Activated T-helper 9 cell treated with anti-CD3 and anti-CD28 coated beads, Interleukin-2, amount 50 U/mL, for 16 hours (primary cell): ENCODE measurements at places on chromosomes 1 and 21.
A peak's percentile ranks its signal among the peaks of the same experiment; 100 is the strongest.

DNA sequence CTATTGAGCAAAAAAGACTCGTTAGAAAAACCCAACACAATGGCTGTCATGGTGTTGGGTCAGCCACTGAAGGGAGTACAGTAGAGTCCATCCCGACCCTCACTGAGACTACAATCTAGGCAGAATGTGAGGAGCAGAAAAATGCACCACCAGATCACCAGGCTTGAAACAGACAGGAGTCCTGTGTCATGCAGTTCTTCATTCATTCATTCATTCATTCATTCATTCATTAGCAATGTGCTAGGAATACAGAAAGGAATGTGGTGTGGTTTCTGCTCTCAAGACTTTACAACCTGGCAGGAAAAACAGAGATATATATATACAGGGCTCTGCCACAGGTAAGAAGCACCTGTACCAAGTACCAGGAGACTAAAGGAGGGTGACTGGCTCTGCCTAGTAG lies 392.3 kb downstream of the OMA1 start:
- no peak for DNase-seq

- DNase-seq = no peak
Measured at GRCh38 chr21:45326169-45326851, 38.6 kb upstream of the POFUT2 start.

DNA sequence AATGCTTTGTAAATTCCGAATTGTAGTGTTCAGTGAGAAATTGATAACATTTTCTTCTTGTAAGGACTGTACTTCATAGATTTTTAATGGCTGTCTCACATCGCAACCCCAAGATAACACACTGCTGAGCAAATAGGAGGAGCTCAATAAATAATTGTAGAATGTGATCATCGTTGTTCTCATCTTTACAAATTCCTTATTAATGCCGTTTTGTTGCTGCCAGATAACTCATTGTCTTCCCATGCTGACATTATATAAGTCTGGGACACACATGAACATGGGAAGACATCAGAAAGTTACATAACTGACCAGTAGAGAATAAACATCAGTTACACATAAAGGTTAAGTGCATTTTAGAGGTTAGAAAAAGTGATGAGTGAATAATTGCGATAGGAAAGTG lies 46.4 kb upstream of the TSPAN2 start:
- DNase-seq = no peak

DNA sequence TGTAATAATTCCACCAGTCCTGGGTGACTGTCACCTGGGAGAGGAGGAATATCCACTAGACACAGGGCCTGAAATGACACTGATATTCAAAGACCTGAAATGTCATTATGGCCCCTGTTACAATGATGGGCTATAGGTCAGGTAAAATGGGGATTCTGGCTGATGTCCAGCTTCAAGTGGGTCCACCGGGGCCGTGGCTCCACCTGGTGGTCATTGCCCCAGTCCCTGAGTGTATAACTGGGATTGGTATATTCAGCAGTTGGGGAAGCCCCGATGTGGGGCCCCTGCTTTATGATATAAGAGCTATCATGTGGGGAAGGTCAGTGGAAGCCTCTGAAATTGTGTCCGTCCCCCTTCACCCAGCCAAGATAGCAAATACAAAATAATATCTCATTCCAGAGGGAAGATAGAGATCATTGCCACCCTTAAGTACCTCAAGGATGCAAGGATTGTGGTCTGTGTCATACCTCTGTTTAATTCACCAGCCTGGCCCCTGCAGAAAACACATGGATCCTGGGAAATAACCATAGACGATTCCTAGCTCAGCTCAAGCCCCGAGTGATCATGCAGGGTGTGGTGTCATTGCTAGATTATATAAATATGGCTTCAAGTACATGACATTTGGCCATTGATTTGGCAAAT lies 19.4 kb downstream of the PLEKHO1 start:
- peak; percentile 34 for DNase-seq

DNA sequence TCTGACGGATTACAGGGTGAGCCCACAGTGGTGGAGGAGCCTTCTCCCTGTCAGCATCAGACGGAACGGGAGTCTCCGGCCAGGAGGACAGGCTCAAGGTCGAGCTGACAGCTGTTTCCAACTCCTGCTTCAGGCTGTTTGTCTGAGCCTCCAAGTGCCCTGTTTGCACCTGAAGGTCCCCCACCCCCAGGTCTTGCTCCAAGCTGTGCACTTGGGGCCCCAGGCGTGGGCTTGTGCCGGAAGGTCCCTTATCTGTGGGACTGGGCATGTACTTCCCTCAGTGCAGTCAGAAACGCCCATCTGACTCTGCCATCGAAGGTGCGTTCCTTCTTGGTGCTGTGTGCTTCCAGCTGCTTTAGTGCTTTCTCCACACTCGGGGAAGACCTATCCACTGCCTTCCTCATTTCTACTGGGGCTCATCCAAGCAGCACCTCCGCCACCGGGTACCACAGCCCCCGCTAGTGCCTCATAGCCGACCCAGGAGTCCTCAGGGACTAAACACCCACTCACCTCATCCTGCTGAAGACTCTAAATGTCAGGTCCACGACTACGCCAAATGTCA lies 29.5 kb upstream of the CR2 start:
- DNase-seq = no peak

DNA sequence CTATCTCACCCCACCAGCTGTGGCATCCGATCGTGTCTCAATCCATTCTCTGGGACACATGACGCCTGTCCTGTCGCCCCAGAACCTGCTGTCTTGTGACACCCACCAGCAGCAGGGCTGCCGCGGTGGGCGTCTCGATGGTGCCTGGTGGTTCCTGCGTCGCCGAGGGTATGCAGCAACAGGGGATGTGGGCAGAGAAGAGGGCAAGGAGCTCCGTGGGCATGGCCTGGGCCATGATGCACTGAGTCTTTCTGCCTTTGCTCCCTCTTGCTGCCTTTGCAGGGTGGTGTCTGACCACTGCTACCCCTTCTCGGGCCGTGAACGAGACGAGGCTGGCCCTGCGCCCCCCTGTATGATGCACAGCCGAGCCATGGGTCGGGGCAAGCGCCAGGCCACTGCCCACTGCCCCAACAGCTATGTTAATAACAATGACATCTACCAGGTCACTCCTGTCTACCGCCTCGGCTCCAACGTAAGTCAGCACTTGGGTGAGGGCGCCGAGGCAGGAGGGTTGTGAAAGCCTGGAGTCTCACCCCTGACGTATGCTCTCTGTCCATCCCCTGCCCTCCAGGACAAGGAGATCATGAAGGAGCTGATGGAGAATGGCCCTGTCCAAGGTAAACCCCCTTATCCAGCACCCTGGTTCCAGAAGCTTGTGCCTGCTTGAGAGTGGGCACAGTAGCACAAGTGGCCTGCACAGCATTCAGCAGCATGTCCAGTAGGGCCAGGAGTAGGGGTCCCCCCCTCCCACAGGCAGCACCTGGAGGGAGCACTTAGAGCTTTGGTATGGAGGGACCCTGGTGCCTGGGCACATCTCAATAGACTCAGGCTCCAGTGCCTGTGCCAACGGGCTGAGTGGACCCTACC lies 8.8 kb downstream of the TINAGL1 start:
- no peak for DNase-seq

DNA sequence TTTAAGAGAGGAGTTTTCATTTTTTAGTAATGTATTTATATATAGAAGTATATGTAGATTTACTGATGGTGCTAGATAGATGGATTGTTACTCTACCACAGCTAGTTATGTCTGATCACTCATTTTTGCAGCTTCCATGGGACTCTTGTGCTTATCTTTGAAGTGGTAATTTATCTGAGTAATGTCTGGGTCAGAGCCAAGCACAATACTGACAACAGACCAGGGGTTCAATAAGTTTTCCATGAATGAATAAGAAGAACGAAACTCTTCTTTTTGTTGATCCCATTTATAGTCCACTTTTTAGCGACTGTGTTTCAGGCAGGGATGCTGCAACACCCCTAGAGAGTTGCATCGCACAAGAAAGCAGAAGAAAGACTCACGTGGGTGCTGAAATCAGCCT lies 935.2 kb downstream of the PLA2G4A start:
- no peak for DNase-seq

- no peak for DNase-seq
Measured at GRCh38 chr1:74637296-74637695, 36.3 kb downstream of the ERICH3 start.

- DNase-seq = peak; percentile 17
Measured at GRCh38 chr1:235015291-235015985, 113.2 kb downstream of the TOMM20 start.

GRCh38 chr1:116346943-116347673 lies 25.9 kb upstream of the ATP1A1 start:
- DNase-seq = no peak

- DNase-seq = no peak
Measured at GRCh38 chr1:3577300-3577699, 34.0 kb downstream of the MEGF6 start.

DNA sequence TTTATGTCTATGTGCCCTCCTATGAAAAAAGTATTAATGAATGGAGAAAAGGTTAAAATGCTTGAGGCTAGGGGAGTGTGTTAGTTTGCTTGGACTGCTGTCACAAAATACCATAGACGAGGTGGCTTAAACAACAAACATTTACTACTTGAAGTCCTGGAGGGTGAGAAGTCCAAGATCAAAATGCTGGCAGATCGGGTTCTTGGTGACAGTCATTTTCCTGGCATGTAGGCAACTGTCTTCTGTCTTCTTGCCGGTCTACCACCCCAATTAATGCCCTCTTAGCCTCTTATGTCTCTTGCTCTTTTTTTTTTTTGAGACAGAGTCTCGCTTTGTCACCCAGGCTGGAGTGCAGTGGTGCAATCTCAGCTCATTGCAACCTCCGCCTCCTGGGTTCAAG lies 15.0 kb downstream of the ARID1A start:
- no peak for DNase-seq

GRCh38 chr1:12448746-12449177 lies 169.2 kb downstream of the DHRS3 start:
- DNase-seq = no peak

DNA sequence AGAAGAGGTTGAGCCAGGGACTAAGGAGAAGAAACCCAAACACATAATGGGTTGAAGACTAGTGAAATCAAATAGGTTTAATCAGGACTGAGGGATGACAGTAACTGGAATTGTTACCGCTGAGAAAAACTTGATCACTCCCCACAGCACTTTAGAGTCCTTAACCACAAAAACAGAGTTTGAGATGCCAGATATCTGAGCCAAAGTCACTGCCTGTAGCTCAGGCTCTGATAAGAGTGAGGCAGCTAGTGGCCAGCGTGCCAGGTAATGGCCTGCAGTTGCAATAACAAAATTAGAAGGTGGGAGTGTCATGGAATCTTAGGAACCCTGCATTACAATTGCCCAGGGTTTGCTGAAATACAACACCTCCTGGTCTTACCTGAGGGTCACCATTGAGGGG lies 48.0 kb downstream of the PRKAB2 start:
- DNase-seq = no peak

- no peak for DNase-seq
Measured at GRCh38 chr1:220697326-220697725, 7.2 kb downstream of the C1orf115 start.

DNA sequence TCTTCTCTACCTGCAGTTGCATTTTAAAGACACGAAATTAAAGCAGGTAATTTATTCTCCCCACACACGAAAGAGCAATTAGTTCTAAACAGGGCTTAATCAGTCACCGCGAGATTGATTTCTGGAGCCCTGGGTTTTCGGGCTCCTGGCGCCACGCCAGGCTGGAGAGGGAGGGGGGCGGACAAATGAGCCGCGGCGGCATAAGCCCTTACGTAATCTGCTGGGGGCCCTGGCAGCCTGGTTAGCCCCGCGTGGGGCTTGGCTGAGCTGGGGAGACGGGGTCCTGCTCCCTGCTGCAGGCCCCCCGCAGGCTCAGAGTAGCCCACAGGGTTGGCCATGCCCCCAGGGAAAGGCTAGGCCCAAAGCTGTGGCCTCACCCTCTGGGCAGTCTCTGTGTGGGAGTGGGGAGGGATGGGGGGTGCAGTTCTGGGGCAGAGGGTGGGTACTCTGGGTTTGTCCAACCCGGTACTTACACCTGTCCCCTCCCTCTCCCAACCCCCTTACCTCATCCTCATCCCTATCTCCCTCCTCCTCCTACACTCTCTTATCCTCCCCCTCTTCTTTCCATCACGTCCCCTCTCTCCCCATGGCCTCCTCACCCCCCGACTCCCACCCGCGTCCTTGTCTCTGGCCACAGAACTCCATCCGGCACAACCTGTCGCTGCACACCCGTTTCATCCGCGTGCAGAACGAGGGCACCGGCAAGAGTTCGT lies 19.9 kb downstream of the FOXO6 start:
- DNase-seq = no peak

GRCh38 chr21:39489380-39489924 lies 37.7 kb downstream of the SH3BGR start:
- DNase-seq = no peak

DNA sequence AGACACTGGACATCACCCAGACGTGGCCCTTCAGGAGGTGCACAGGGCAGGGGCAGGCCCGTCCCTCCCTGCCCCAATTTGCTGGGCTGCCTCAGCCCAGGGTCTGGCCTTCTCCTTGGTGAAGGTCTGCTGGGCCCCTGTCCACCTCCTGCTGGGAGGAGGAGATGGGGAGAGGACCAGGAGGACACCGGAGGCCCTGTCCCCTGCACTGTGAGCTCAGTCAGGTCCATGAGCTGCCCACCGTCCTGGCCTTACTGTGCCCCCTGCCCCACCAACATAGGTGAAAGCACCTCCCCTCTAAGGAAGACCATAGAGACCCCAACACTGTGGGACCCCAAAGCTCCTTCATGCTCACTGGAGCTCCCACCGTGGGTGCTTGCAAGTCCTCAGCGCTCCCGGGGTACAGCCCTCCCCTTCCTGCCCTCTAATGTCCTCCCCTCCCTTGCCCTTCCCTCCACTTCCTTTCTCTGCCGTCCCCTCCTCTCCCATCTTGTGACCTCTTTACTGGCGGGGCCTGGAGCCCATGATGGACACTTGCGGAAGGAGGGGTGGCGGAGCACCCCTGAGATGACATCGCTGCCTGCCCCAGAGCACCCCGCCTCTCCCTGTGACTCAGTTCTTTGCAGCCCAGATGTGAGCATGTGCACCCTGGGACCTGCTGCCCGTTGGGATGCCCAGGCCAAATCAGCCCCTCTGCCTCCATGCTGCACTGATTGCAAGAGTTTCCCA lies 4.6 kb downstream of the LRRC3 start:
- DNase-seq = no peak

DNA sequence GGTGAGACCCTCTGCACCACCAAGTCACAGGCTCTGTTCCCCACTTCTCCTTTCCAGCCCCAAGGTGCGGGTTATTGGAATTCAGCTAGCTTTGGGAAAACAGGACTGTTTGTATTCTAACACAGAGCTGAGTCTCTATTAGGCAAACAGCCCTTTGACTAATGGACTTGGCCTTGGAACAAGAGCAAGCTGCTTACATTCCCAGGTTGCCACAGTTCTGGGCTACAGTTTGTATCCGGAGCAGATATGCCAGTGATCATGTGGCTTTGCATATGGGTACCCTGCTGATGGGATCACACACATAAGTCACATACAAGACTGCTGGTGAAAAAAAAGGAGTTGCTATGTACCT lies 110.5 kb upstream of the COA6 start:
- DNase-seq = no peak

- no peak for DNase-seq
Measured at GRCh38 chr1:50265790-50266314, 157.1 kb downstream of the ELAVL4 start.

- no peak for DNase-seq
Measured at GRCh38 chr1:71831646-71832045, 450.7 kb downstream of the NEGR1 start.
